Testis (tissue), 5 donors: ENCODE measurements at places on chromosomes 2 and 18.

DNA sequence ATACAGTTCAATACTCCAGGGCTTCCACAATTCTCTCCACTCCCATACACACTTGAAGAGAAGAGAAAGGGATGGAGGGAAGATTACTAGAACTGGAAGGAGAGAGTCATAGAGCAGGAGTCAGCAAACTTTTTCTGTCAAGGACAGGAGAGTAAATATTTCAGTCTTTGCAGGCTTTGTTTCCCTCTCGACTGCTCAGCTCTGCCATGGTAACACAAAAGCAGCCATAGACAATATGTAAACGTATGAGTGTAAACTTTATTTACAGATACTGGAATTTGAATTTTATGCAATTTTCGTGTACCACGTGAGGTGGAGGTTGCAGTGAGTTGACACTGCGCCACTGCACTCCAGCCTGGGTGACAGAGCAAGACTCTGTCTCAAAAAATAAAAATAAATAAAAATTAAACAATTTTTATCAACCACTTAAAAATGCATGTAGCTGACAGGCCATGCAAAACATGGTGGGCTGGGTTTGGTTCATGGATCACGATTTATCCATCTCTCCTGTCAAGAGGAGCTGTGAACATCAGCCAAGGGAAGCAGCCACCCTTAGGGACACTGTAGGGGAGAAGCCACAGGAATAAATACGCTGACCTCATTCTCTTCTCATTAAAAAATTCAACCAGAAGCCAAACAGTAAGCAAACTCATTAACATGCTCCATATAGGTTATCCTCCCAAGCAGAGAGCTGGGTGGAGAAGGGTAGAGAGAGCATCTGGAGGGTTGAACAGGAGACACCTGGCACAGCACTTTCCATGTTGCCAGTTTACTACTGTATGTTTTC, 266.4 kb upstream of the FN1 start:
- H3K36me3 ChIP-seq: no peaks in the 10 kb centered on the region
- DNase-seq: no peak
- H3K4me3 ChIP-seq: no peak overlapping the region

DNA sequence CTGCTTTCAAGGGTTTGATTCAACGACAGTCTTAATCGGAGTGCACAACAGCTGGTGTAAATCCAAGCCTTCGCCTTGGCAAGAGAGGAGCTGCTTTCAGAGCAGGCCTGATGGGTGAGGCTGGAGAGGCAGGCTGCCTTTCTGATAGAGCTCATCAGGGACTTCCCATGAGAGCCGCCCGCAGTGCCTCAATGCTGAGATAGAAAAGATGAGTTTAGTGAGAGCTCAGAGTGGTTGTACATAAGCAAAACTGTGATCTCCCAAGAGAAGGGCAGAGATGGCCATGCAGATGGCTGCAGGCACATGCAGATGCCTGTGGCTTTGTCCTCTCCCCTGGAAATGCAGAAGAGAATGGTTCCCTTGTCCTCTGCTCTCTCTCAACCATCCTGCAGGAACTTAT, 122.1 kb downstream of the ARL4C start:
- H3K27ac ChIP-seq: no peak overlapping the region
- H3K4me1 ChIP-seq: peaks cover 8% of the 10 kb centered on the region
- H3K36me3 ChIP-seq: no peaks in the 10 kb centered on the region
- H3K27me3 ChIP-seq: no peaks in the 10 kb centered on the region

- peaks cover 3% of the 10 kb centered on the region for H3K4me1 ChIP-seq
- no peak for DNase-seq
- H3K27me3 ChIP-seq: no peaks in the 10 kb centered on the region
- H3K27ac ChIP-seq: no peak overlapping the region
Measured at GRCh38 chr2:174776675-174777074, 12.4 kb upstream of the CHRNA1 start.

- H3K4me3 ChIP-seq: no peak overlapping the region
- H3K4me1 ChIP-seq: peaks cover 43% of the 10 kb centered on the region
Measured at GRCh38 chr18:48922801-48923730, 27.7 kb downstream of the SMAD7 start.

DNA sequence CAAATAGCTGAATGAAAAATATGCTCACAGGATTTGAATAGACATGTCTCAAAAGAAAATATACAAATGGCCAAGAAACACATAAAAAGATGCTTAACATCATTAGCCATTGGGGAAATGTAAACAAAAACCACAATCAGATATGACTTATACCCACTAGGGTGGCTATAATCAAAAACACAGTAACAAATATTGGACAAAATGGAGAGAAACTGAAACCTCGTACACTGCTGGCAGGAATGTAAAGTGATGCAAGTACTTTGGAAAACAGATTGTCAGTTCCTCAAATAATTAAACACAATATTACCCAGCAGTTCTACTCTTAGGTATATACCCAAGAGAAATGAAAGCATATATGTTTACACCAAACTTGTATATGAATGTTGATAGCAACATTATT, 213.0 kb downstream of the PHLPP1 start:
- DNase-seq: no peak
- no peak overlapping the region for H3K4me3 ChIP-seq
- no peaks in the 10 kb centered on the region for H3K4me1 ChIP-seq
- no peaks in the 10 kb centered on the region for H3K27me3 ChIP-seq
- no peak overlapping the region for H3K27ac ChIP-seq
- H3K36me3 ChIP-seq: no peaks in the 10 kb centered on the region

GRCh38 chr2:59888015-59888414, 665.4 kb downstream of the BCL11A start:
- H3K27me3 ChIP-seq: no peaks in the 10 kb centered on the region
- no peaks in the 10 kb centered on the region for H3K36me3 ChIP-seq
- H3K4me1 ChIP-seq: no peaks in the 10 kb centered on the region
- no peak for DNase-seq
- no peak overlapping the region for H3K27ac ChIP-seq
- H3K4me3 ChIP-seq: no peak overlapping the region

DNA sequence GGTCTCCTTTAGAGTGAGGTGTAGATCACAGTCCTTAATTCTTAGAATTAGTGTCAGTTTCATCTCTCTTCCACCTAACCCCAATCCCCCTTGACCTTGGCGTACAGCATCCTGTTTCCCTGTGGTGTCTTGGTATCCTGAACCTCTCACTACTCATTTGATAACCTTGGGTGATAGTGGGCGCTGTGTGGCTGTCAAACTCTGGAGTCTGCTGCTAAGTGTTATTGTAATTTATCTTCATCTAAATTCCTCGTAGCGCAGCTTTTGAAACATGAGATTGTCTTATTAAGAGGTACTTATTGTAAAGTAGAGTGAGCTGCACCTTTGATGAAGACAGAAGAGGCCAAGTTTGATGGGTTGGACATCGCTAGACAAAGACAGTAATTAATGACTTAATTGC, 222.6 kb upstream of the SPRED2 start:
- H3K27ac ChIP-seq: no peak overlapping the region
- H3K4me3 ChIP-seq: no peak overlapping the region
- H3K27me3 ChIP-seq: no peaks in the 10 kb centered on the region
- no peaks in the 10 kb centered on the region for H3K4me1 ChIP-seq
- H3K36me3 ChIP-seq: no peaks in the 10 kb centered on the region

DNA sequence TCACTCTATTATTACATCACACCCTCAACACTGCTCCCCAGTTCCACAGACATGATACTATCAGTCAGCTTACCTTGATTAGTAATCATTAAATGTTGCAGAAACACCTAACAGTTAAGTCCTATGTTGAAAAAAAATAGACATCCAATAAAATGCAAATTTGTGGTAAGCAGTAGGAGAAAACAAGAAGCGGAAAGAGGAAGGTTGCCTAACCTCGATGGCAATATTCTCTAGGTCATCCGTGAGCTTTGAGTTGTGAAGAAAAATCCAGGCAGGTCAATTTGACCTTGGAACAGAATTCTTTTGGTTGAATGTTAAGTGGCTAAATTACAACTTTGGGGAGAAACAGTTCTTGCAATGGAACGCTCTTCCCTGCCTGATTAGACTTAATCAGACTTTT, 264.4 kb downstream of the AFF3 start:
- H3K4me1 ChIP-seq: peaks cover 6% of the 10 kb centered on the region
- no peak overlapping the region for H3K27ac ChIP-seq
- no peak overlapping the region for H3K4me3 ChIP-seq
- DNase-seq: no peak
- no peaks in the 10 kb centered on the region for H3K36me3 ChIP-seq

DNA sequence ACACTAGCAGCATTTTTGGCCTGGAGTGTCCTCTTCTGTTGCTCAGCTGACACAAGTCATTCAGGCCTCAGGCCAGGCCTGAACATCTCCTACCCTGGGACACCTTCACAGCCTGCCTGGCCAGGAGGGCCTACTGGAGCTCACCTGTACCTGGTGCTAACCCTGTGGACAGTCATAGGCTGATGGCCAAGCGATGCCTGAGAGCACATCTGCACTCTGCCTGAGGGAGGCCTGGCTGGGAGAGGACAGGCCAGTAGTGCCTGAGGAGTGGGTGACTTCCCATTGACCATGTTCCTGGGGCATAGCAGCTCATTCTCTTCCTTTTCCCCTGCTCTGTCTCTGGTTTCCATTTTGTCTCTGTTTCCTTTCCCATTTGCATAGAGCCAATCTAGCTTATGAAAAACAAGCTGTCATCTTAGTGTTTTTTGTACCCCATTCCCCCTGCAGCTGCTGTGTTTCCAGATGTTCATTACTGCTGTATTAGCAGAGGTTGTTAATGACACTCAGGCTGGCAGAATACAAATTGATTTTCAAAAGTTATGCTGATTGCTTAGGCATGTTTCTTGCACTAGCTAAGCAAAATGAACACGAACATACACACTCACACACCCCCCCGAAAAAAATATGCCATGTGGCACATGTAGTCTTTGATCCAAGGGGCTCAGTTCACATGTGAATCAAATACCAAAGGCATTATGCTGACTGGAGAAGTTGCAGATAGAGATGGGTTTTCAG, 149.7 kb upstream of the HS6ST1 start:
- H3K27ac ChIP-seq: no peak overlapping the region
- DNase-seq: peak; percentile 2
- H3K4me3 ChIP-seq: no peak overlapping the region
- peaks cover 11% of the 10 kb centered on the region for H3K4me1 ChIP-seq

DNA sequence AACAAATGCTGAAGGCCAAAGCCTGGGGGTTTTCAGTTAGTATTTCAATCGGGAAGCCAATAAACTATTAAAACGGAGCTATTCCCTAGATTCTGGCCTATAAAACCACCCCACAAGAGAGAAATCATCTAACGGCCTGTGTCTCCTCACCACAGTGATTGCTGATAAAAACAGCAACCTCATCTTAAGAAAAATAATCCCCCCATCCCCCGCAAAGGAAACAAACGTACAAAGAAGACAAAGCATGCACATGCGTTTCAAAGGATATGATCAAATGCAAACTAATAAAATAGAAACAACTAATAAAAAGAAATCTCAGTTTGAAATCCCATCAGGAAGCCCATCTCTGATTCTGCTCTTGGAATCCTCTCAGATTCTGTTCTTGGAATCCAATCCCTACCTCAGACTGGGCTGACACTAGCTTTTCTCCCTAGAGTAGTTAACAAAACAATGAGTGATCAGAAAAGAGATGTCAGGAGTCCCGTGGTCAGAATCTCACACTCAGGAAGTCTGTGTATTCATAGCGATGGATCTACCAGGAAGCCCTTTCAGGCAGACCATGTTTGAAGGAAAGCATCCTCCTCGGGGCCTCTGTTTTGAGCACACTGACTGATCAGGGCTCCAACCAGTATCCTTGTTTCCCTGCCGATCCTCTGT, 150.7 kb downstream of the THADA start:
- no peaks in the 10 kb centered on the region for H3K27me3 ChIP-seq
- H3K4me3 ChIP-seq: no peak overlapping the region
- H3K4me1 ChIP-seq: no peaks in the 10 kb centered on the region
- no peak overlapping the region for H3K27ac ChIP-seq
- no peaks in the 10 kb centered on the region for H3K36me3 ChIP-seq
- DNase-seq: no peak

- no peaks in the 10 kb centered on the region for H3K4me1 ChIP-seq
- no peaks in the 10 kb centered on the region for H3K27me3 ChIP-seq
- H3K4me3 ChIP-seq: no peak overlapping the region
- H3K36me3 ChIP-seq: no peaks in the 10 kb centered on the region
Measured at GRCh38 chr2:137168552-137168951, 403.2 kb downstream of the THSD7B start.

DNA sequence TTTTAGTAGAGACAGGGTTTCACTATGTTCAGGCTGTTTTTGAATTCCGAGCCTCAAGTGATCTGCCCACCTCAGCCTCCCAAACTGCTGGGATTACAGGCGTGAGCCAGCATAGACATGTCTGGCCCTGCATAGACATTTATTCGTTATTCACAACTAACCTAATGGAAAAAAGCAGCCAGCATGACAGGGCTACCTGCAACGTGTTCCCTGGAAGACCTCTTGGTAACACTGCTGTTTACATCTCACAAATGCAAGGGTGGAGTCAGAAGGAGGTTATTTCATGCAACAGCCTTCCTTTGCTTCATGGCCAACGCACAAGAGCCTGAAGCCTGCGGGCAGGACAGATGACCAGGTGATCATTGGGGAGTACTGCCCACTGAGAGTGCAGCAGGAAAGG, 9.2 kb downstream of the SERPINE2 start:
- no peaks in the 10 kb centered on the region for H3K4me1 ChIP-seq
- H3K27ac ChIP-seq: no peak overlapping the region
- no peaks in the 10 kb centered on the region for H3K36me3 ChIP-seq
- DNase-seq: no peak
- no peak overlapping the region for H3K4me3 ChIP-seq

DNA sequence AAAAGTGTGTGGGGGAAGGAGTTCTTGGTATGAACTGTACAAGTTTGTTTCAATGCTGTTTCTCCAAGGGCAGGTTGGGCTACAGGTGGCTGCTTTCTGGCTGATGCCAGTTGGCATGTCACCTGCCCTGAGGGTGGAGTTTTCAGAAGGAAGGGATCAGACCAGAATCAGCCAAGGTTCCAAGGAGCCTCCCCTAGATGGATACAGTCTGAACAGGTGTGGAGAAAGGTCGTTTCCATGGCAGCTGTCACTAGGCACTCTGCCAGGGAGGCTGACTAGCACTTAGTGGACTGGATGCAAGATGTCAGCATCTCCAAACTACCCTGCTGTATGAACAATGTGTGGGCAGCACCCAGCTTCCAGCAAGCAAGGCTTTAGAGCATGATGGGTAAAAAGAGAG, 444.4 kb upstream of the HNRNPA3 start:
- no peaks in the 10 kb centered on the region for H3K27me3 ChIP-seq
- no peak overlapping the region for H3K27ac ChIP-seq
- DNase-seq: peak; percentile 22
- H3K4me3 ChIP-seq: no peak overlapping the region

GRCh38 chr2:197416268-197416667, 18.6 kb downstream of the SF3B1 start:
- no peak overlapping the region for H3K4me3 ChIP-seq
- H3K36me3 ChIP-seq: no peaks in the 10 kb centered on the region
- H3K4me1 ChIP-seq: no peaks in the 10 kb centered on the region
- no peak overlapping the region for H3K27ac ChIP-seq
- no peaks in the 10 kb centered on the region for H3K27me3 ChIP-seq
